ENCODE measurements at places on chromosomes 13 and 19.

DNA sequence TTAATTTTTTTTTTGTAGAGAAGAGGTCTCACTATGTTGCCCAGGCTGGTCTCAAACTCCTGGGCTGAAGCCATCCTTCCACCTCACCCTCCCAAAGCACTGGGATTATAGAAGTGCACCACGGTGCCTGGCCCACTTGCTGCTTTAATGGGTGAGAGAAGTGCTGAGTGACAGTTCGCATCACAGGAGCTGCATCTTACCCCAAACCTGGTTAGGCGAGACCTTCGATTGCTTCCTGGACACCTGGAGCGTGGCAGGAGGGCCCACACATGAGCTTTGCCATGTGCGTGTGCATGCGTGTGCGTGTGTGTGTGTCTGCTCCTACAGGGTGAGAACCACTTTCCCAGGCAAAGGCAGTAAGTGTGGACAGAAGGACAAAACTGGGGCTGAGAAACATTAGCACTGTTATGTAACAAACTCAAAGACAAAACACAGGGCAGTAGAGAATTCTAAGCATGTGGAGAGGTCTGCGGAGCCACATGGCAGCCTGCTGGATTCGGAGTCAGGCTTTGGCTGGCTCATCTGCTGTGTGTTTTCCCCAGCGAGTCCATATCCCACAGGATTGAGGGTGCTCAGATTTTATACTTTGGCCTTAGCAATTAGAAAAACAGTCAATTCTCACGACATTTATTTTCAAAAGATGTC, 11.7 kb upstream of the MTIF3 start:
- no peak for DNase-seq

DNA sequence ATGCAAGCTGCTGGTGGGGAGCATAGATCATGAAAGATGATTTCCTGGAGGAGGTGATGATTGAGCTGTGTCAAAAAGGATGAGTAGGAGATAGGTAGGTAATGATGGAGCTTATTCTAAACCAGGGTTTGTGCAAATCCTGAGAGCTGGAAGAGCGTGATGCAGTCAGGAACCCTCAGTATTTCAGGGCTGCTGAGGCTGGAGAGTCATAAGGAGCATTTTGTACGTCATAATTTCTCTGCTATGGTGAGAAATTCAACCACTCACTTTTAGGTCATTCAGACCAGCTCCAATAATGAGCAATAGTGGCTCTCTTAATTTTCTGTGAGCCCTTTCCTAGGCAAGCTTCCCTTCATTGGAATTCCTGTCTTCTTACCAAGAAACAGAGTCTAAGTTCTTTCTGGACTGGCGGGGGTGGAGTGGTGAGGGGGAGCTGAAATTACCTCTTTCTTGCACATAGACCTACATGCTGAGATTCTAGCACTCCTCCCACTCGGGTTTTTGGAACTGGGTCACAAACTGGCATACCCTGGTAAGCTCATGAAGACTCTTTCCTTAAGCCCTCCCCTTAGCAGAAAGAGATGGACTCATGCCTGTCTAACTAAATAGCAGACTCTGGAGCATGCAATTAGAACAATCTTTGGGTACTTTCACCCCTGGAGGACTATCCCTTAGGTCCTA, 62.2 kb upstream of the MYCBP2 start:
- no peak for DNase-seq

DNA sequence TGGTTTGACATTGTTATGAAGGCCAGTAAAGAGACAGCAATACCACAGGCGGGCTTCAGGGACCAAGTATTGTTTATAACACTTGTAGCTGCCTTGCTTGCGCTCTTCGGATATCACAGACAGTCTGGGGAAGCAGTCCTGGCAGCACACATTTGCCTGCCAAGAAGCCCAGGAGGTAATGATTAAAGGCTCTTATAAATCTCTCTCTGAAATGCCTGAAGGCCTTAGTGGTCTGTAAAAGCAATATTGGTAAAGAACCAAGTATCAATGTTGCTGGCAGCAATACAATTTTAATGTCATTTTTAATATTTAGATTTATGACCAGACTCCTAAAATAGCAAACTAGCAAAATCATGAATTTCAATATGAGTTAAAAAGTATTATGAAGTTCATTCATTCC, 1312.4 kb downstream of the PCDH9 start:
- DNase-seq = no peak

DNA sequence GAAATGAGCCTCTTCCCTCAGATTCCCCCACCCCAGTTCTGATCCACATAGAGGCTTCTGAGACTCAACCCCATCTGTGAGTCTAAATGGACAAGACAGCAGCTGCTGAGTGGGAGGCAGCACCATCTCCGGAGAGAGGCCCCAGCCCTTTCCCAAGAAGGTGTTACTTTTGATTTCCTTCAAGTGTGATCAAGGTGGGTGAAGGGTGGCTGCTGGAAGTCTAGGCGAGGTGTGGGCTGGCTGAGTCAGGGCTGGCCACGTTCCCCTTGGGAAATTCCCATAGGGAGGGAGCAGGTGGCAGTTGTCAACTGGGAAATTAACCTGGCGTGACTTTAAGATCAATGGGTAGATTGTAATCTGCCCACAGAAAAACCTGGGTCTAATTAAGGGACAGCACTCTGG, 148.0 kb downstream of the FOXO1 start:
- peak; percentile 13 for DNase-seq

DNA sequence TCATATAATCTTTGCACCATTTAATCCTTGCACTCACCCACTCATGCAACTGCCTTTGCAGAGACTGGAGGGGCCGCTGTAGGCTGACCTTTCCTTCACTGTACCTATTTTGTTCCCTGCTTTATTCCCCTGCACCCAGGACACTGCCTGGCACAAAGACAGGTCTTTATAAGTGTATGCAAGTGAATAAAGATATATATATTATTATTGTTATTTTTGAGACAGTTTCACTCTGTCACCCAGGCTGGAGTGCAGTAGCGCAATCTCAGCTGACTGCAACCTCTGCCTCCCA, 3.8 kb downstream of the ALOX5AP start:
- no peak for DNase-seq

DNA sequence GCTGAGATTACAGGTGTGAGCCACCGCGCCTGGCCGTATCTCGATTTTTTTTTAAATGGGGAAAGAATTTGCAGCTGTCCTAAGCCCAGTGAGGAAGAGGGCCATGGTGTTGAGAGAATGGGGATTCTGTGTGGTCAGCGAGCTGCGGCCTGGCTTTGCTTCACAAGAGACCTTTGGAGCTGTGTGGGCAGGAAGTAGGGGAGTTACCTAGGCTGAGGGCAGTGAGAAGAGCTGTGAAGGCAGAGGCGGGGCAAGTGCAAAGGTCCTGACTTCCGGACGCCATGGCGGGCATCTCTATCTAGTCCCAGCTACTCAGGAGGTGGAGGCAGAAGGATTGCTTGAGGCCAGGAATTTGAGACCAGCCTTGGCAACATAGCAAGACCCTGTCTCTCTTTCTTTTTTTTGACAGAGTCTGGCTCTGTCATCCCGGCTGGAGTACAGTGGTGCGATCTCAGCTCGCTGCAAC, 4.9 kb downstream of the AP2A1 start:
- no peak for DNase-seq

GRCh38 chr13:67880916-67881315, 650.8 kb upstream of the PCDH9 start:
- DNase-seq = no peak

GRCh38 chr19:3699741-3700241, 477 bp downstream of the PIP5K1C start:
- no peak for DNase-seq

DNA sequence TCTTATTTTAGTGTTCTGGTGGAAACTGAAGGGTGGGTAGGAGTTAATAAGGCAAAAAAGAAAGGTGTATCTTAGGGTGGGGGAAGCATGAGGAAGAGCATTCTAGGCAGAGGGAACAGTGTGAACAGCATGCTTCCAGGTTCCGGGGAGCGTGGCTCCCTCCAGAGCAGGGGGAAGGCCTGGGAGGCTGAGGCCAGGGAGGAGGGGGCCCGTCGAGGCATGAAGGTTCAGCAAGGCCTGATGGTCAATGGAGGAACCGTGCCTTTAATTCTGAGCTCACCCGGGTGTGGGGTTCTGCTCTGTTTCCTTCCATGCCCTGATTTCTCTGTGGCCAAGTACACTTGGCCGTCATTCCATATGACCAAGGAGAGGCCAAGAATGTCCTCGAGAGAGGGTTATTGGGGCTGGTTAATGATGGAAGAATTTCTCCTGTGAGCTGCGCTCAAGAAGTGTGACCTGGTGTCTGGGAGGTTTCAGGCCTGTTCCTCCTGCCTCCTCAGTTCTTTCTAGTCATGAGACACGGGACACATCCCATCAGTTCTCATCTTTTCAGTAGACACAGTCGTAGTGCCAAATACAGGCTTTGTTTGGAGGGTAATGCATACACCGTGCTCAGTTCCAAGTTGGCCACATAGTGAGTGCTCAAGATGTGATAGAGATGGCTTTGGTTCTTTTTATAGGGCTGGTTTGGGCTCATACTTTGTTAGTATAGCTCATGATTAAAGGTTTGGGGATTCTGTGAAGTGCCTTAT, 73.6 kb downstream of the SIPA1L3 start:
- no peak for DNase-seq

DNA sequence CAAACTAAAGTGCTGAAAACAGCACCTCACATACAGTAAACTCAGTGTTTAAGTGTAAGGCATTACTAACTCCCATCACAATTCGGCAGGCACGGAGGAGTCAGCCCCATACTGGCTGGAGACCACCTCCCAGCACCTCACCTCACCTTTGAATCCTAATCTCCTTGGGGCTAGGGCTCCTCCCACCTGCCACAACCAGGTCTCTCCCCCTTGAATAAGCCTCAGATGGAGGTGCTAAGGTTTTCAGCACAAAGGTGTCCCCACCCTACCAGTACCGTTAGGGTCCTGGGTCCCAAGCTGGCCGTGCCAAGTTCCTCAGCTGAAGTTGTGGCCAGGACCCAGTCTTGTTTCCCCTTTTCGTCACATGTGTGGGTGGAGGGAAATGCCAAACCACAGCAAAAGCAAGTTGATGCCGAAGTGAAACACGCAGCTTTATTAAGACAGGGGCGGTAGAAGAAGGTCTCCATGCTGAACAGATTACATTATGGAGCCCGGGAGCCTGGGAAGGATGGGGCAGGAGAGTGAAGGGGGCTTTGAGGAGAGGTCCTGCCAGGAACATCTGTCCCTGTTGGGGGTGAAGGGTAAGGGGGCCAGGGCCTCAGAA, at the start of gene IGFLR1:
Gene IGFLR1, minus strand, starts transcription at position 332 of the 604 bp plus-strand sequence. CDS start 1,272 bp downstream, outside the sequence.
- DNase-seq = peak; percentile 66

GRCh38 chr13:105538346-105538745, 997.1 kb downstream of the EFNB2 start:
- no peak for DNase-seq

GRCh38 chr13:51541037-51541436, 43.2 kb upstream of the WDFY2 start:
- DNase-seq = no peak

DNA sequence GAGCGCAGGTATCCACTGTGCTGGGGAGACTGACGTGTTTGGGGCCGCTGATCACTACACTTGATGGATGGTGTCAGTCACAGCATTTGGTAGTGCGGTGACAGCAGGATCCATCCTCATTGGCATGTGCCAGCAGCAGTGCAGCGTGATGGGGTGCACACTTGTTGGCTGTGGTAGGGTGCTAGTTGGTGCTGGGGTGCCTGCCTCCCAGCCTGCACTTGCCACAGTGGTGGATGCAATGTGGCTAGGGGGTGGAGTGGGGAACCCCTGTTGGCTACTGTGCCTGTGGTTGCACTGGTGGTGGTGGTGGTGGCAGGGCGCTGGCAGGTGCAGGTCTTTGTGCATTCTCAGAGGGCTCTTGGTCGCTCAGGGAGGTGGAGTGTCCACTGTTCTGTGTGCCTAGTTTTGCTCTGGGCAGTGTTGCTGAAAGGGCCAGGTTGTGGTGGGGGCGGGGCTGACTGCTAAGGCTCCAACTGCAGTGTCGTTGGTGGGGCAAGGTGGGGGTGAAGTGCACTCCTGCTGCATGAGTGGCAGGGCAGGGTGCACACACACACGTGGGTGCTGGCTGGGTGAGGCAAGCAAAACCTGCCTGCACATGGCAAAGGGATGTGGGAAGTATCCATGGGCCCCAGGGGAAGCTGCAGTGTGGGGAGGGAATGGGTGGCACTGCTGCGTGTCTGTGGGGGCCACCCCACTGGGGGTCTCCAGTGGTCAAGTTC, 84.8 kb downstream of the ZMYM2 start:
- DNase-seq = no peak

- DNase-seq = no peak
Observed at GRCh38 chr19:13803038-13803437, 7.8 kb downstream of the ZSWIM4 start.

DNA sequence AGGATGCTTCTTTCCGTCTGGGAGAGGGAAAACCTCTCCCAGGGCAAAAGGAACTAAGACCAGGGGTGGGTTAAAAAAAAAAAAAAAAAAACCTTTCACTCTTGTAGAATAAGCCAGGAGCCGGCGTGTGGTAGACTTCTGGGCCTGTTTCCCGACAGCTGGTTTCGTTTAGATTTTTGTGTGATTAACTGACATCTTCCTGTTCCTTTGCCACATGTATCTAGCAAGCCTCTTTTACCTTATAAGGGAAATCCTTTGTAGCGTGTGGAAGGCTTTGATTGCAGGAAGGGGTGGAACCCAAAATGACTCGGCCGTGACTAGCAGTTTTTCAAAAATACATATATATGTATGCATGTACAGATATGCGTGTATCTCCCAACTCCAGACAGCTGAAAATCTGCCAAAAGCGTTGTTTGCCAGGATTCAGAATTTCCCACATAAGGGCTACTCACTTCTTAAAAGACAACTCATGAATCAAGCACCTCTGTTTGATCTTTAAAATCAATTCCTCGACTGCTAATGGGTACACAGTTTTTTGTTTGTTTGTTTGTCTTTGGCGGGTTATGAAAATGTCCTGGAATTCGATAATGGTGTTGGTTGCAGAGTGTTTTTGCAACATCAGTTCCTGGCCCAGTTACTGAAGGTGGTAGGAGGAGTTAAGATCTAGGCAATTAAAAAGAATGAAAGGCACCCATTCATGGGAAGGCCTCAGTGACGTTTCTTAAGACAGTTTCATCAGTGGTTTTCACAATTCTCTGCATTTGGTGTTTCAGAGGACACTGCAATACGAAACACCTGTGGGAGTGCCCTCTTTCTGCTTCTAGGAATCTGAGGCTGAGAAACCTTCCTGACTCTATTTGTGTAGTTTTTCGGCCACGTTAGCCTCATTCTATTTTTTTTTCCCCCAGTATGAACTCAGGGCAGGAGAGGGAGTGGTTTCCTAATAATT, 2.7 kb downstream of the TPM4 start:
- peak; percentile 58 for DNase-seq

- DNase-seq = no peak
Observed at GRCh38 chr13:84662491-84662890, 780.2 kb upstream of the SLITRK1 start.

- no peak for DNase-seq
Observed at GRCh38 chr13:102680842-102681740, 13.8 kb downstream of the METTL21C start.

GRCh38 chr13:51539887-51540286, 44.4 kb upstream of the WDFY2 start:
- DNase-seq = no peak

DNA sequence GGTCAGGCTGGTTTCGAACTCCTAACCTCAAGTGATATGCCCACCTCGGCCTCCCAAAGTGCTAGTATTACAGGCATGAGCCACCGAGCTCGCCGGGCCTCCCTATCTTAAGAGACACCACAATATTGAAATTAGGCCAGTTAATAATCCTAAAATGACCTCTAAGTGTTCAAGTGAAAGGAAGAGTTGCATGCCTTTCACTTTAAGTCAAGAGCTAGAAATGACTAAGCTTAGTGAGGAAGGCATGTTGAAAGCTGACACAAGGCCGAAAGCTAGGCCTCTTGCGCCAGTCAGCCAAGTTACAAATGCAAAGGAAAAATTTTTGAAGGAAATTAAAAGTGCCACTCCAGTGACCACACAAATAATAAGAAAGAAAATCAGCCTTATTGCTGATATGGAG, 144.5 kb upstream of the FNDC3A start:
- no peak for DNase-seq

All from activated gamma-delta T cell treated with Interleukin-2 at 50 U/mL for 16 hours (primary cell).